Foreskin keratinocyte (primary cell): ENCODE measurements at places on chromosomes 4 and X.

DNA sequence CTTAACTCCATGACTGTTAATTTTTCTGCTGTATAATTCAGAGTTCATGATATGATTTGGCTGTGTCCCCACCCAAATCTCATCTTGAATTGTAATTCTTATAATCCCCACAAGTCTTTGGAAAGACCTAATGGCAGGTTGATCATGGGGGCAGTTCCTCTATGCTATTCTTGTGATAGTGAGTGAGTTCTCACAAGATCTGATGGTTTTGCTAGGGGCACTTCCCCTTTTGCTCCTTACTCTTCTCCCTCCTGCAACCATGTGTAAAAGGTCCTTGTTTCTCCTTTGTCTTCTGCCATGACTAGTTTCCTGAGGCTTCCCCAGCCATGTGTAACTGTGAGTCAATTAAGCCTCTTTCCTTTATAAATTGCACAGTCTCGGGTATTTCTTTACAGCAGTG is 1751.9 kb downstream of the ARAP2 start:
- no peak for DNase-seq

DNA sequence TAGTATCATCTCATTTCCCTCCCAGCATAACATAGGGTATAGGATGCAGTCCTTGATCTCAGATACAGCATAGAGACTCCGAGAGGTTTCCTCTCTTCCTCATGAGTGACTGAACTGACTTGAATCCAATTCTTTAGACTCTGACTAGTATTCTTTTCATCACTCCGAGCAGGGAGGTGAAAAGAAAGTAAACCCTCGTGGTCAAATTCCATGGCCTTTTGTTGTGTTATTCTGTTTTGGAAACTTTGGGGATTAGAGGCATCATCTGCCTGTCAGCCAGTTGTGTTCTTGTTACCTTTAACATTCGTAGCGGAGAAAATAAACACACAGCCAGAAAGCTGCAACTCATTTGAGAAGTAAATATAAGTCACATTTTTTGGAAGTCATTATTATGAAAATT is 206.6 kb downstream of the ARHGAP10 start:
- DNase-seq: no peak

- DNase-seq: no peak
These were observed 4.7 kb upstream of the MSX1 start for GRCh38 chr4:4854649-4855295.

DNA sequence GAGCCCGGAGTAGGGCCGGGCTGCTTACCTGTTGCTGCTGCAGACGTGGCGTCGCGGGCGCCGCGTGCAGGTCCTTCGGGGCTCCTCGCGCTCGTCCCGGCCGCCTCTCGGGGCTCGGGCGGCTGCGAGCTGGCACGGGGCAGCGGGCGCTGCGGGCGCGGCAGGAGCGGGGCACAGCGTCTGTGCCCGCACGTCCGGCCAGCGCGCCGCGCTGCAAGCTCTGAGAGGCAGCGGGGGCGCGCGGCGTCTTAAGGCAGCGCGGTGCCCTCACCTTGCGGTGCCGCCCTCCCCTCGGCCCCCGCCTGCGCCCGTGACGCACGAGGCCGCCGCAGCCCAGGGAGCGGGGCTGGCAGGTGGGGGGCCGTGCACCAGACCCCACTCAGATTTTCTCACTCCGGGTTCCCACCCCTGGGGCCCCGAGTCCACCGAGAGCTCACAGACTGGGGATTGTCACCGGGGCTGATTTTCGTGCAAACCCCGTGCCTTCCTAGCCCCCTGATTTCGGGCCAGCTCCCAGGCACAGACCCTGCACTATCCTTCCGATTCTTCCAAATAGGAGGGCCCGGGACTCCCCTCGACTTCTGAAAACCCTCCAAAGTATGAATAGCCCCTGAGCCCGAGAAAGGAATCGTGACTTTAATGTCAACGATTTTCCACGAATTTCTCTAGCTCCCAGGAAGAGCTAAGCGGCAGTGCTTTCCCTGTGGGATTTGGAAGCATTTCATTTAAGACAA is at the start of gene GPR101:
TSS of gene GPR101 (minus strand) at position 222 of the 734 bp plus-strand sequence. CDS start 2,321 bp downstream, outside the sequence.
- no peak for DNase-seq

GRCh38 chrX:38236901-38237615 is 16.4 kb upstream of the SRPX start:
- no peak for DNase-seq

- no peak for DNase-seq
These were observed 867 bp downstream of the TIFA start for GRCh38 chr4:112284662-112285411.

DNA sequence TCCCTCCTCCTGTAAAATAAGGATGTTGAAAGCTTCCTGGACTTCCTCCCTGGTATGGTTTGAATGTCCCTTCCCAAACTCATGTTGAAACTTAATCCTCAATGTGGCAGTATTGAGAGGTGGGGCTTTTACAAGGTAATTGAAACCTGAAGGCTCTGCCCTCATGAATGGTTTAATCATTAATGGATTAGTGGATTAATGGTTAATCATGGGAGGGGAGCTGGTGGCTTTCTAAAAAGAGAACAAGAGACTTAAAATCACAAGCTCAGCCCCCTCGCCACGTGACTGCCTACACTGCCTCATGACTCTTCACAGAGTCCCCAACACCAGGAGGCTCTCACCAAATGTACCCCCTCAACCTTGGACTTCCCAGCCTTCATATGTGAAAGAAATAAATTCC is 124.6 kb upstream of the ANXA3 start:
- DNase-seq: no peak

DNA sequence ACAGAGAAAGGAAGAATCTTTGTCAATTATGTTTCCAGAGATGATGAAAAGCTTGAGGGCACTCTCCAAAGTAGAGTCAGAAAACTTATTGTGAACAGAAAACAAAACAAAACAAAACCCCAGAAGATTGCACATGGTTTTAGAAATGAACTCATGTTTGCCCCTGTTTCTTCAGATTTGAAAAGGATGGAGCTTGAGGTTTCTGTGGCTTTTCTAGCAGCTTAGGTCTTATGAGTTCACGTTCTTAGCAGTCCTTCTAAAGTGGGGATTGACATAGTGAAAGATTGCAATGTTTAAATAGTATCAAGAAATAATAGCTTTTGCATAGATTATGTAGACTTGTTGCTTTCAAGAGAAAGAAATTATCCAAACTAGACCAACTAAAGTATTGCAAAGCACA is 421.8 kb downstream of the GBA3 start:
- no peak for DNase-seq

GRCh38 chrX:69305333-69306062 is 140.2 kb upstream of the PJA1 start:
- DNase-seq: no peak

DNA sequence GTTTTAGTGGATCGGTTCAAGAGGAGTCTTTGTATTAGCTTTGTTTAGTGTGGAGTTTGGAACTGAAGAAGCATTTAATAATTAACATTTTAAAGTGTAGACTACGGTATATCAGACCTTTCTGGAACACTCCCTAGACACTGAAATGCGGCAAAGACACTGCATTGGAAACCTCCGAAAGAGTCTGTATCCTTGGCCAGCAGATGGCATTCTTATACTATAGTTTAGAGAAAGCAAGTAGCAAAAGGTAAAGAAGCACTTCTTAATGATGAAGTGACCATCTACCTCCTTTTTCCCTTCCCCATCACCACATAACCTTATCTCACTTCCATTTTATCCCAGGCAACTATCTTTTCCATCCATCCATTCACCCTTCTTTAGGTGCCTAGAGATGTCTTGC is 7.6 kb downstream of the FABP2 start:
- DNase-seq: peak; percentile 48
